ENCODE measurements at places on chromosomes 1 and 21.

- DNase-seq, result no peak
Observed at GRCh38 chr1:220221670-220222069, 50.6 kb downstream of the RAB3GAP2 start.

DNA sequence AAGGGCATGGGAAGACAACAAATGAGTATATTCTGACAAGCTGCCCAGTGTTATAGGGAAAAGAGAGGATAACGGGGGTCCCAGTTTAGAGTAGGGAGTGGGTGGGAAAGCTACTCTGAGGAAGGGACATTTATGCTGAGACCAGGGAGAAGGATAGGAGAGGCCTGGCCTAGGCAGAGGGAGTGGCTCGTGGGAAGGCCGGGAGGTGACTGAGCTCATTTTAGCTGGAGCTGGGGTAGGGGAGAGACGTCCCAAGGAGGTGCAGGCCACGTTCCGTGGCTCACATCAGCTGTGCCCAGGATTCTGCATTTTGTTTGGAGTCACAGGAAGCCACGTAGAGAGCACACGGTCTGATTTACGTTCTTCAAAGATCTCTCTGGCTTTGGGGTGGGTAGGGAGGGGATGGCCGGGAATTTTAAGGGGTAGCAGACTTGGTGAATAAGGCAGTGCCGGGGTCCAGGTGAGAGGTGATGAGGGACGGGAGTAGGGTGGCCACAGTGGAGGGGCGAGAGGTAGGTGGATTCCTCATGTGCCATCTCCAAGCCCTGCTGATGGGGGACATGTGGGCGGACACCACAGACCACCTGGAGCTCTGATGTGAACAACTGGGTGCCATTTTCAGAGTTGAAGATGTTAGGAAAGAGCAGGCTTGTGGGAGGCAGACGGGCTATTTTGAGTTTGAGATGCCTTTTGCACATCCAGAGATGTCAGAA lies 4.7 kb downstream of the TINAGL1 start:
- DNase-seq, result no peak

GRCh38 chr1:67429011-67429527 lies 1.1 kb downstream of the SERBP1 start:
- DNase-seq, result peak; percentile 45

- no peak for DNase-seq
Observed at GRCh38 chr1:104072915-104073371, 323.2 kb downstream of the AMY1C start.

DNA sequence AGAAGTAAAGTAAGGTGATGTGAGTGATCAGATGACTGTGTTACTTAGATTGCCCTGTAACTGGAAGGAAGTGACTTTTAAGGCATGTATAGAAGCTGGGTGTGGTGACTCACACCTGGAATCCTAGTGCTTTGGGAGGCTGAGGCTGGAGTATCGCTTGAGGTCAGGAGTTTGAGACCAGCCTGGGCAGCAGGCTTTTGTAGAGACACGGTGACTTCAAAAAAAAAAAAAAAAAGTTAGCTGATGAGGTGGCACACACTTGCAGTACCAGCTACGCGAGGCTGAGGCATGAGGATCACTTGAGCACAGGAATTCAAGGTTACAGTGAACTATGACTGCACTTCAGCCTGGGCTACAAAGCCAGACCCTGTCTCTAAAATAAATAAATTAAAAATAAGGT lies 2.3 kb upstream of the USP16 start:
- no peak for DNase-seq

DNA sequence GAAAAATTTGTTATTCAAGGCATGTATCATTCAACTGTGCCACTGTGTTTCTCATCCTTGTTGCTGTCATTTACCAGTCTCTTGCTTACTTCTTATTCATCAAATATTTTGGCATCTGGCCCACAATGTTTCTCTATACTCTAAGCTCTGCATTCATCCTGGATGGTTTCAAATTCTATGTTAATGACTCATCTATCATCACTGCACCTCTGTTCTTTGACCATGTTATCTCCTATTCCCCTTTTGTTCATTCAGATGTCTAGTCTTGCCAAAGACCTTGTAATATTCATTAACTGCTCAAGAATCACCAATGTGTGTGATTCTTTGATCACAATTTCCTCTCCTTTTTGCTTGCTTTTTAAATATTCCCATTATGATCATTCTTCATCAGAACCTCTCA lies 54.6 kb upstream of the PRKACB start:
- no peak for DNase-seq

- DNase-seq, result no peak
Observed at GRCh38 chr1:176820391-176821031, 344.0 kb downstream of the ASTN1 start.

- DNase-seq, result no peak
Observed at GRCh38 chr21:45209046-45209445, 78.6 kb downstream of the POFUT2 start.

DNA sequence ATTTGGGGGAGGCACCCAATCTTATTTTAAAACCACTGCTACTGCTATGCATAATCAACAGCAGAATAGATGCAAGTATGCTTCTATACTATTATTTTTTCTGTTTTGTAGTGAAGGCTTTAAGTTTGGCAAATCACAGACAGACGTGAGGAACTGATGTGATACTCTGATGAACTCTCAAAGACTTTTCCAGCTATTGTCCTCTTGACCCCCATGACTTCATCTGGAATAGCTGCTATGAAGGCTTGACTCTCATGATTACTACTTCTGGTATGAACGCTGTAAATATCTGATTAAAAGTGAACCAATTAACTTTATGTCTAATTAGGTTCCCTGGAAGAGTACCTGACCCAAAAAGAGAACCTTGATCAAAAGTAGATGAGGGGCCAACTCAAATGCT lies 49.1 kb downstream of the EYA3 start:
- DNase-seq, result no peak

GRCh38 chr21:26473471-26473870 lies 99.6 kb downstream of the CYYR1 start:
- no peak for DNase-seq

DNA sequence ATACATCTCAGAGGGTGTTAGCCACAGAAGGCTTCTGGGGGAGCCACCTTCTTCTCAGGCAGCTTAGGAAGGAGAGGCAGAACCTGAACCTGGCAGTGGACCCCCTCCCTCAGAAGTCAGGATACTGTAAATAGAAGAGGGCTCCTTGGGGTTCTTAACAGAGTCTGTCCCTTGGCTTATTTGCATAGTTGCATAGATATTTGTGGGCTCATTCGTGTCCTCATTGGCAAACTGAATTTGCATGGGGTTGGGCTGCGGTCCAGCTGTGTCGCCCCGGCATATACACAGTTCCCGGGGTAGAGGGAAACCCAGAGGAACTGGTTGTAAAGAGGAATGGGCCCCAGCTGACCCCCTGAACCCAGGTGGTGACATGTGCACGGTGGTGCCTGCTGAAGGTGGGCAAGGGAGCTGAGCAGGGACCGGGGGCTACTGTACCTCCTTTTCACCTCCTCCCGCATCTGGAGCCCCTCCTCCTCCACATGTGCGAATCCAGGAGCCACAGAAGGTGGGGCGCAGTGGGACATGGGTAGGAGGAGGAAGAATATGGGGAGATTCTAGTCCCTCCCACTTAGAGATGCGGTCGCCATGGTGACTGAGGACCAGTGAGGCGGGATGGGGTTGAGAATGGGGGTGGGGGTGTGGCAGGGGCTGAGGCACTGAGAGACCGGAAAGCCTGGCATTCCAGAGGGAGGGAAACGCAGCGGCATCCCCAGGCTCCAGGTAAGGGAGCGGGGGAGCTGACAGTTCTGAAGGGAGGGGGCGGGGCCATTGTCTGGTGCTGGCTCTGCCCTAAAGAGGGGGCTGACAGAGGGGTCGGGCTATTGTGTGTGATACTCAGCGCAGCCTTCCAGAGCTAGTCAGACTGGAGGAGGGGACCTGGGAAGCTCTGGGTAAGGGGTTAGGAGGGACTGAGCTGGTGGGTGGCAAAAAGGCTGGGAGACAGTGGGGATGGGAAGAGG lies 3.7 kb upstream of the SEMA4A start:
- no peak for DNase-seq

- DNase-seq, result peak; percentile 28
Observed at GRCh38 chr1:201020040-201020591, 3.4 kb downstream of the KIF21B start.

DNA sequence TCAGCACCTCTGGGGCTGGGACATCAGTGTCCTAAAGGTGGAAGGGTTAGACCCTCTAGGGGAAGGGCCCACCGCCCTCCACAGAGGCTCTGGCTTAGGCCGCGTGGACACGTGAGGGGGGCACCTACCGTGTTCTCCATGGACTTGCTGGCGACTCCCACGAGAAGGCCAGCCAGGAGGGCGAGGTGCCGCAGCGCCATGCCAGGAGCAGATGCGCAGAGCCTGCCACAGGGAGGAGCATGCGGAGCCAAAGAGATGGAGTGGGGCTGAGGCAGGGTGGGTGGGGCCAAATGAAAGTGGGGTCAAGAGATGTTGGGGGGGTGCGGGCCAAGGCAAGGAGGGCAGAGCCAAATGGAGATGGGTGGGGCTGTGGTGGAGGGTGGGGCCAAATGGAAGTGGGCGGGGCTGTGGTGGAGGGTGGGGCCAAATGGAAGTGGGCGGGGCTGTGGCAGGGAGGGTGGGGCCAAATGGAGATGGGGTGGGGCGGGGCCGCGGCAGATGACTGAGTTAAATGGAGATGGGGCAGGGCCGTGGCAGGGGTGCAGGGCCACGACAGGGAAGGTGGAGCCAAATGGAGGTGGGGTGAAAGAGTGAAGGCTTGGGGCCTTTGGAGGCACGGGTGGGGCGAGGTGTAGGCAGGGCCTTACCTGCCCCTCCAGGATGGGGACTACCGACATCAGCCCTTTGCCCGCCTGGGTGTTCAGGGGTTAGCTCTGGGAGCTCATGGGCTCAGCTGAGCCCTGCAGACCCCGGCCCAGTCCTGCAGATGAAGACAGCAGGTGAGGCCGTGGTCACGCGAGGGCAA lies 17.4 kb upstream of the RNF223 start:
- no peak for DNase-seq

DNA sequence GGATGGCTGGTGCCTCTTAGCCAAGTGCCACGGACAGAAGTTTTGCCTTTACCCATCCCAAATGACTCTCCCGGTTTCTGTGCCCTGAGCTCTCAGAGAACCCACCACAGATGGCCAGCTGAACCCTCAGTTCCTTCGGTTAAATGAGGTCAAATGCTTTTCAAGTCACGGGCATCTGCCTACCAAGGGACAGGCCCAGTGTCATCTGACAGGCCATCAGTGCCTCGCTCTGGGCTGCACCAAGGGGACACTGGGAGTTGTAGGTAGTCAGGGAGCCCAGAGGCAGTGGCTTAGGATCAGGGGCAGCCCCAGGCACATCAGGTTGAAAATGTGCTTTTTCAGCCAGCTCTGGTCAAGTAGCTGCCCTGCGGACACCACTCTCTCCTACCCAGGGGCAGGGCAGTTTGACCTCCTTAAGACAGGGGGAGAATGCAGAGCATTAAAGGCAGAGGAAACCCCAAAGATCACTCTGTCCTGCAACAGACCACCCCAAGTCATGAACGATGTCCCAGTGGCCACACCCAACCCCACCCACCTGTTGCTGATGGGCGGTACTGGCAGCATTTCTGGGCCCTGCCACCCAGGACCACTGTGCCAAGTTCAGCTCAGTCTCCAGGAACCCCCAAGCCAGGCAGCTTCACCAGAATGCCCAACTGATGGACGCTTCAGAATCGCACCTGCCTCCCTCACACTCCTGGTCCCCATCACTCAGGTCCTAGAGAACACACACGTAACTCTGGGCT lies 60.7 kb downstream of the CASZ1 start:
- no peak for DNase-seq

DNA sequence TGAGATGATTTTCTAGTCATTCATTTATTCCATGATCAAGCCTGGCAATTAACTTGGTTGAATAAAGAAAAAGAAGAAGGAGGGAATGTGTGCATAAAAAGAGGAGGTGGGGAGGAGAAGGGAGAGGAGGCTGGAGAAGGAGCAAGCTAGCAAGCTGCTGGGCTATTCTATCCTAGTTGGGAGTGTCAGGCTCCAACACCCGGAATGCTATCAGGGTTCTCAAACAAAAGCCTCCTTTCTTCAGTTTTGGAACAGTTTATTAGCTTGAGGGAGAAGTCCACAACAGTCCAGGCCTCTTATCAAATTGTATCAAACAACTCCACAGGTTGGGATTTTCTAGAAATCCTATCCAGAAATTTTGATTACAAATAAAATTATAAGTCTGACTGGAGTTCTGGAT lies 80.0 kb downstream of the BCAR3 start:
- DNase-seq, result no peak

DNA sequence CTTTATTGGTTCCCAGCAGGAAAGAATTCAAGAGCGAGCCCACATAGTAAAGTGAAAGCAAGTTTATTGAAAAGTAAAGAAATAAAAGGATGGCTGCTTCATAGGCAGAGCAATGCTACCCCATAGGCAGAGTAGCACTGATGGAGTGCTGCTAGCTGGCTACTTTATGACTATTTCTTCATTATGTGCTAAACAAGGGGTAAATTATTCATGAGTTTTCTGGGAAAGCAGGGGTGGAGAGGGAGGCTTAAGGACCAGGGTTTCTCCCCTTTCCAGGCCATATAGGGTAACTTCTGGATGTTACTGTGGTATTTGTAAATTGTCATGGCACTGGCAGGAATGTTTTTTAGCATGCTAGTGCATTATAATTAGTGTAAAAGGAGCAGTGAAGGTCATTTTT lies 1271.4 kb downstream of the KCNT2 start:
- no peak for DNase-seq

DNA sequence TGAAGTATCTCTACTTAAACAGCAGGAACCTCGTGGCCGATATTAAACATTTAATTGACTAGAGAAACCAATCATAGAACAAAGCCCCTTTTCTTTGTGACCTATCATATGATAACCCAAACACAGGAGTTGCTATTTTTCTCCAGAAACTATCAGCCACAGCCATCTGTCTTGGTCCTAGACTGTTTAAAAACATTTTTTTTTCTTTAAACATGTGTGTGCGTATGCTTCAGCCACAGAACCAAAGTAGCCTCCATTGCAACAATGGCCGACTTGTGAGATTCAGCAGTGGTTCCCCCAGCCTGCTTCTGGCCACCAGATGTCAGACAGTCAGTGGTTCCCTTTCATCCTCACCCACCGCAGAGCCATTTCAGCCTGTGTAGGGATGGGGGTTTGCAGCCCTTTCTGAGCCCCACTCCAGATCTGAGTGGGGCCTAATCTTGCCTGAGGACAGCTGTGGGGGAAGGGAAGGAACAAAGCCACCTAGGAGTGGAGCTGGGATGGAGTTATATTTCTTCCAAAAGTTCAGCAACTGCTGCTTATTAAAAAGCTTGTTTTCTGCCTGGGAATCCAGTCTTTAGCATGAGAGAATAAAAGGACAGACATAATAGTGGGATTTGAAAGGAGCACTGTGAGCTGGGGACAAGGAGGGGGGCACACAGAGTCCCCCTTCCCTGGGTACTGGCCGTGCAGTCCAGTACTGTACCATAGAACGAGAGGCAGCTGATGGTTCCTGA lies 11.7 kb upstream of the IGSF3 start:
- no peak for DNase-seq

GRCh38 chr1:55927702-55928290 lies 651.6 kb downstream of the PLPP3 start:
- no peak for DNase-seq

GRCh38 chr1:83931658-83932253 lies 67.2 kb downstream of the TTLL7 start:
- DNase-seq, result peak; percentile 9

GRCh38 chr1:151282883-151283725 lies 1.0 kb downstream of the ZNF687 start:
- peak; percentile 20 for DNase-seq

All from effector memory CD8-positive, alpha-beta T cell (primary cell).